ENCODE measurements at places on chromosomes 2 and 18.

- DNase-seq: no peak
Observed at GRCh38 chr18:70822117-70822516, 533.3 kb downstream of the SOCS6 start.

- DNase-seq: no peak
Observed at GRCh38 chr2:20282916-20283592, 58.1 kb upstream of the SDC1 start.

- no peak for DNase-seq
Observed at GRCh38 chr2:75645643-75646042, 940 bp upstream of the MRPL19 start.

GRCh38 chr2:69082430-69082997 is 69.5 kb downstream of the ANTXR1 start:
- DNase-seq: no peak

- DNase-seq: no peak
Observed at GRCh38 chr2:165328272-165328671, 89.1 kb downstream of the SCN2A start.

- DNase-seq: peak; percentile 24
Observed at GRCh38 chr2:172972005-172972619, 103.5 kb upstream of the MAP3K20 start.

DNA sequence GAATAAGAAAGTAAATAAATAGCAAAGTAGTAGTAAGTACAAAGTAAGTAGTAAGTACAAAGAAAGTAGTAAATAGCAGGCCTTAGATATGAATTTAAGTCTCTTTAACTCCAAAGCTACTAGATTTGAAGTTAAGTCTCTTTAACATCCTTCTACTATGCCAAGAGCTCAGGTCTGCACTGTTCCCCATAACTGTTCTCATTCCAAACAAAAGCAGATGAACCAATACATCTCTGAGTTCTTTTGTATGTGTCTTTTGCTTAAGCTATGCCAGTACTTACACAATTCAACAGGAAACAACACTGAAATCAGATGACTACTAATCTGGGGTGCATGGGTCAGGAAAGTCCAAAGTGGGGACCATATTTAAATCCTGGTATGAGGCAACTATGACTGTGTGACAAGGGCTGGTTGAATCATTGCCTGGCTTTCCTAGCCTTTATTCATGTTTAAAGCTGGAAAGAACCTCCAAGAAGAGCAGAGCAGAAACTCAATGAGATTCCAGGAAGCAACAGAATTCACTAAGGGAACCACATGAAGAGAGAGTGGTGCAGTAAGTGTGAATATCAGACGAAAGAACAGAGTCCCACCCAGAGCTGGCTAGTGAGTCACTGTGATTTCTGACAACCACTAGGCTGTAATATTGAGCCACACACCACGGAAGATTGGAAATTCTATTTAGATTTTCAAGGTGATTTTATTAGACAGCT is 51.0 kb upstream of the CYP26B1 start:
- no peak for DNase-seq

DNA sequence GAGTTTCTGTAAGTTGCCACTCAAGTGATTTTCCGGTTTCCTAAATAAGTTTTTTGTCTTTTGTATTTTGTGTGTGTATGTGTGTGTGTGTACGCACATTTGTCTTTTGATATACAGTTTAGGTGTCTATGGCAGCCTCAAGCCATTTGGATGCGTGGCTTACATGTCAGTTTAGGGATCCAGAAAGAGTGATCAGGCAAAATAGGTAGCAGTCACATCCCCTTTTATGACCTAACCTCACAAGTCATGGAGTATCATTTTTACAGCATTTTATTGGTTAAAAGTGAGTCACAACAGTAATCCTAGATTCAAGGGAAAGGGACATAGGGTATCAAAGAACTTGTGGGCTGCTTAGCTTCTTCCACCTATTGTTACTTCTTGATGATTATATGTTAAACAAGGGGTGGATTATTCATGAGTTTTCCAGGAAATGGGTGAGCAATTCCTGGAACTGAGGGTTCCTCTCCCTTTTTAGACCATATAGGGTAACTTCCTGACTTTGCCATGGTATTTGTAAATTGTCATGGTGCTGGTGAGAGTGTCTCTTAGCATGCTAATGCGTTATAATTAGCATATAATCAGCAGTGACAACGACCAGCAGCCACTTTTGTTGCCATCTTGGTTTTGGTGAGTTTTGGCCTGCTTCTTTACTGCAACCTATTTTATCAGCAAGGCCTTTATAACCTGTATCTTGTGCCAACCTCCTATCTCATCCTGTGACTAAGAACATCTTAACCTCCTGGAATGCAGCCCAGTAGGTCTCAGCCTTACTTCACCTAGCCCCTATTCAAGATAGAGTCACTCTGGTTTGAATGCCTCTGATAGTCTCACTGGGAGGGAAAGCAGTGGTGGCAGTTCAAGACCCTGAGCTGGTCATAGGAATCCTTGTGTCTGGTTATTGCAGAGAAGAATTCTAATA is 8.6 kb upstream of the SOCS6 start:
- no peak for DNase-seq

- DNase-seq: no peak
Observed at GRCh38 chr18:57649556-57650500, 28.2 kb upstream of the NARS1 start.

GRCh38 chr2:111966241-111966640 is 67.8 kb downstream of the MERTK start:
- DNase-seq: no peak

- DNase-seq: no peak
Observed at GRCh38 chr2:233369897-233370685, 15.8 kb downstream of the DGKD start.

Measured in activated naive CD8-positive, alpha-beta T cell treated with anti-CD3 and anti-CD28 coated beads, Interleukin-2, amount 50 U/mL, for 16 hours (primary cell).